ENCODE measurements at places on chromosomes 2 and 18.

DNA sequence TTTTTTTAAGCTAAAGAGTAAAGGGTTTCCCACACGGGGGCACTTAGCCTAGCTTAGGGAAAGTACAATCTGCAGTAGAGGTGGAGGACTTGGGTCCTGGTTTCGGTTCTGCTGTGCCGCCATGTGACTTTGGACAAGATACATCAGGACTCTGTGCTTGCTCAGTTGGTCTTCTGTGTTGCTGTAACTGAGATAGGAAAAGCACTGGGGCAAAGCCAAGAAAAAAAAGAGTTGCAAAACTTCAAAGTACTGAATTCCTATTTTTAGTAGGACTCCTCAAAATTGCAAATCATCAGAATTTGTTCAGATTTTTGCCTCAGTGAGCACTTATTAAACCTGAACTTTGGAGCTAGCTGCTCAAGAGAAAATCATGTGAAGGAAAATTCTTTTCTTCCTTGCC lies 96.3 kb upstream of the STON1 start:
- peak; percentile 54 for DNase-seq

DNA sequence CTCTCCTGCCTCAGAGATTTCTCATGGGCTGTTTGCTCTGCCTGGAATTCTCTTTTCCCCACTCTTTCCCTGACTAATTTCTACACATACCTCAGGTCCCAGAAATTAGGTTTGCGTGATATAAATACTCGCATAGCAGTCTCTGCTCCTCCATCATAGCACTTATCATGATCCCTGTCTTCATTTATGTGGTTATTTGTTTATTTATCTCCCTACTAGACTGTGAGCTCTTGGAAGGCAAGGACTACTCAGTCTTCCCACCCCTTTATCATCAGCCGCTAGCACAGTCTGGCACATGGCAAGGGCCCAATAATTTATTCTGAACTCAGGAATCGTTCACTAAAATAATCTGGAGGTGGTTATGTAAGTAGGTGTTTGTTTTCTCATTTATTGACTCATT lies 79.3 kb downstream of the ADCYAP1 start:
- DNase-seq: no peak

GRCh38 chr2:110216803-110217202 lies 4.5 kb upstream of the MTLN start:
- no peak for DNase-seq

DNA sequence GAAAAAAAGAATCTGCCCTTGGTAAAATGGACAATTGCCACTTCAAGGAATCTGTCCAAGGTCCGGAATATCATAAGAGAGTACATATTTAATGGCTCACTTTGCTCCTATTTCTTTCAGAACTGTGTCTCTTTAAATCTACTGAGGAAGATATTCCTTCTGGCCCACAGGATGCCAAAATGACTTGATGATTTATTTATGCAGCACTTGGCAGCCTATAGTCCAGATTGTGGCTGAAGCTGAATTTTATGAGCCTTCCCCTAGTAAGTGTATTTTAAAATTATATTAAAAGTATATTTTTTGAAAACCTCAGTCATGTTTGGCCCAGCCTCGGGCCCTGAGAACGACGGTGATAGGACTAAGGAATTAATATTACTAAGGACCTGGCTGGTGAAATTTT lies 465.1 kb upstream of the HNRNPA3 start:
- peak; percentile 44 for DNase-seq
